ENCODE measurements at places on chromosomes 16 and 17.

GRCh38 chr17:4800462-4801196 lies 1.5 kb downstream of the C17orf114 start:
- DNase-seq: no peak

DNA sequence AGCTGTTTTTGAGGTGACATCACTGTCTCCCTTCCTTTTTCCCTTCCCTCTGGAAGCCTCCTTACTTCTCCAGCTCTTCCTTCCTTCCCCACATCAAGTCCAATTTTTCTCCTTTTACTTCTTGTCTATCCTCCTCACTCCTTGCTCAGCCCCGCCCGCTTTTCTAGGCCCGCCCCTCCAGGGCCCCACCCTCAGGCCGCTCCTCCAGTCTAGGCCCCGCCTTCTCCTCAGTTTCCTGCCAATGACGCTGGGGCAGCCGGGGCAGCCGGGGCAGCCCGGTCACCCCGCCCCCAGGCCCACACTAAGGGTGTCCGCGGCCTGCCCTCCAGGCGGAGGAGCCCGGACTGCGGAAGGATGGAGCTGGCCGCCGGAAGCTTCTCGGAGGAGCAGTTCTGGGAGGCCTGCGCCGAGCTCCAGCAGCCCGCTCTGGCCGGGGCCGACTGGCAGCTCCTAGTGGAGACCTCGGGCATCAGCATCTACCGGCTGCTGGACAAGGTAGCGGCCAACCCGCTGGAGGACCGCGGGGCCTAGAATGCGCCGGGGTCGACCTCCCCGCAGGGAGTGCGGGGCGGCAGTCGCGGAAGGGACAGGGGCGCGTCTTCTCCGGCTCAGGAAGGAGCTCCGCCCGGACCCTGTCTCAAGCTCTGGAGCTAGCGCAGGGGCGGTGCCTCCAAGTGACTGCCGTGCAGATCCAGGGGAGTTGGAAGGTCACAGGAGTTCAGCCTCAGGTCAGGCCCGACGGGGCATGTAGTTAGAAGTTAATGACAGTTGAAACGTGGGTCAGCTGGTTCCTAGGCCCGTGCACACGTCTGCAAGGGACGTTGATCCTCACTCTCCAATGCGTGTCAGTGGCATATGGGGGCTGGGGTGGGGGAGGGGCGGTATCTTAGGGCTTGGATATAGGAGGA lies at the start of gene PCTP:
TSS of gene PCTP (plus strand) at position 302 of the 908 bp plus-strand sequence. CDS start at position 355, 53 bp downstream.
- DNase-seq: peak; percentile 36

DNA sequence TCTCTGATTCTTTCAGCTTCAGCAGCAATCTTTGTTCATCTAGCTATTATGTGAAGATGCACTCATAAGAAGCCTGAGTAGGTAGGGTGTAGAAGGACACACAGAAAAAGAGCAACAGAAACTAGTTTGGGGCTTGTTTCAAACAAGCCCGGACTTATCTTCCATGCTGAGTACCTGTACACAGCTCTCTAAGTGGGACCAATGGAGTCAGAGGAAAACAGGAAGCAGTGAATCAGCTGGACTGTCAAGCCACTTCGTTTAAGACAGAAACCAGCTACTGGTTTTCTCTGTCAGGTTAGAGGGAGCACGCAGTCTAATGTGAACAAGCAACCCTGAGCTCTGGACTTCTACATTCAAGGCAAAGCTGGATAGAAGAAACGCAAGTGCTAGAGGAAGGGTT lies 16.0 kb downstream of the MAP2K6 start:
- no peak for DNase-seq

- no peak for DNase-seq
These were observed 222.5 kb downstream of the FOXL1 start for GRCh38 chr16:86800894-86801293.

GRCh38 chr16:88940862-88941817 lies 35.9 kb downstream of the CBFA2T3 start:
- DNase-seq: no peak

- DNase-seq: no peak
These were observed 354.6 kb upstream of the CDH11 start for GRCh38 chr16:65476448-65476955.

DNA sequence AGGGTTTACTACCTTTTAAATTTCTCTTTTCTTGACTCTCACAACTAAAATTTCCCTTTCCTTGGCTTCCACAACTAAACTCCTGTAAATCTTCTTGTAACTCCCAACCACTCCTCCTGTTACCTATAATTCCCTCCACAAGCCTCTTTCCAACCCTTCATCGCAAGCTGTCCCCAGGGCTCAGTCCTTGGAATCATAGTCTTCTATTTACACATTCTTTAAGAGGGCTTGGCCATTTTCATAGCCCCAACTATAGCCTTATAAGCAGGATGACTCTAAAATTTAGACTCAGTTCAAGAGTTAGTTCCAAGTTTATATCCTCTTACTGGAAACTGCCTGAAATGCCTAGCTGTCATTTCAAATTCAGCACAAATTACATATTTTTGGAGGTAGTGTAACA lies 23.9 kb downstream of the GLG1 start:
- no peak for DNase-seq

DNA sequence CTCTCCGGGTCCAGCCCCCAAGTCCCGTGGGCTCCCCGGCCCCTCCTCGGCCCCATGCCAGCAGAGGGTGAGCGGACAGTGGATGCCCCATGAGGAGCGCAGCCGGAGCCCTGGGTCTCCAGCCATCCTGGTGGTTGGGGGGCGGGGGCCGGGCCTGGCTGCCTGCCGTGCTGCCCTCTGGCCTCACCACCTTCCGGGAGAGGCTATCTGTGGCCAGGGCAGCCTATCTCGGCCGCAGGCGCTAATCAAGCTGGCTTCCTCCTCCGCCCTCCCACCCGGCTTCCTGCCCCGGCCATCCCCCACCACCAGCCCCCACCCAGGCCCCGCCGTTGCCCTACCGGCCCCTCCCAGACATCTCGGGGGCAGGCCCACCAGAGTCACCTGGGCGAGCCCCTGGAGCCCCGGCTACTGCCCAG lies 46.8 kb downstream of the ZFPM1 start:
- no peak for DNase-seq

GRCh38 chr17:10177913-10178505 lies 20.4 kb downstream of the GAS7 start:
- DNase-seq: no peak

- no peak for DNase-seq
These were observed 4.5 kb downstream of the NPTX1 start for GRCh38 chr17:80471922-80472321.

GRCh38 chr17:82863941-82864712 lies 24.3 kb upstream of the ZNF750 start:
- DNase-seq: peak; percentile 73

GRCh38 chr17:48283411-48283810 lies 146.6 kb downstream of the SKAP1 start:
- no peak for DNase-seq

GRCh38 chr16:47873434-47873833 lies 282.4 kb downstream of the ABCC12 start:
- no peak for DNase-seq

DNA sequence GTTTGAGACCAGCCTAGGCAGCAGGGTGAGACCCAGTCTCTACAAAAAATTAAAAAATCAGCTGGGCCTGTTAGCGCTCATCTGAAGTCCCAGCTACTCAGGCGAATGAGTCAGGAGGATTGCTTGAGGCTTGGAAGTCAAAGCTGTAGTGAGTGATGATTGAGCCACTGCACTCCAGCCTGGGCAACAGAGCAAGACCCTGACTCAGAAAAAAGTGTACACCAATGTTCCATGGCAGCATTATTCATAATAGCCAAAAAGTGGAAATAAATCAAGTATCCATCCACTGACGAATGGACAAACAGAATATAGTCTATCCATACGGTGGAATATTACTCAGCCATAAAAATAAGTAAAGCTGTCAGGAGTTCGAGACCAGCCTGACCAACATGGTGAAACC lies 2.6 kb downstream of the NMRAL1 start:
- DNase-seq: no peak

Data from stimulated activated CD4-positive, alpha-beta T cell treated with anti-CD3 and anti-CD28 coated beads, Interleukin-1b, Interleukin-23, amount 100 ng/mL, for 1 hour (primary cell).